ENCODE measurements at places on chromosomes 5 and 9.

DNA sequence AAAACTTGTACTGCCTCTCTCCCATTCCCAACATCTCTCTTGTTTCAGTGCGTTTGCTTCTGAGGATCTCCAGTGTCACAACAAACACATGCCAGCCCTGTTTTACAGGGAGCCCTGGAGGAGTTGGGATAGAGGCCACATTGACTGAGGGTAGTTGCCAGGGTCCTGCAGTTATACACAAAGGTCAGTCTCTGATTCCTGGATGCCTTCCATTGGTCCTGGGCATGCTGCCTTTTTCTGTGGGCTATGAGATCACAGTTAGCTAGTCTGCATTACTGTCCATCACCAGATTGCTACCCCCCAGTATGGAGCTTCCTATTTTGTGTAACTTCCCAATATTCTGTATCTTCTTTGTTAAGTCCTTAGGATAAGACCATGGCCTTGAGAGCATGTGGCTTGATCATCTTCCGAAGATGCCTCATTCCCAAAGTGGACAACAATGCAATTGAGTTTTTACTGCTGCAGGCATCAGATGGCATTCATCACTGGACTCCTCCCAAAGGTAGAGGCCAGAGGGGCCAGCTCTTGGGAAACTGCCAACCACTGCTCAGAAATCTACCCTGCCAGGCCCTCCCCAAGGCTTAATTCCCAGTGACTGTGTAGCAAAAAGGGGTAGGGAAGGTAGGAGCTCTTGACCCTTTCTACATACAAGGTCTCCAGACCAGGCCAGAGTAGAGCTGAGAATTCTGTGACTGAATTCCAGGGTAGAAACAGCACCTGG, 9.5 kb downstream of the NUDT2 start:
- DNase-seq, result no peak

GRCh38 chr9:128144239-128145181, 4.7 kb upstream of the LCN2 start:
- DNase-seq, result no peak

DNA sequence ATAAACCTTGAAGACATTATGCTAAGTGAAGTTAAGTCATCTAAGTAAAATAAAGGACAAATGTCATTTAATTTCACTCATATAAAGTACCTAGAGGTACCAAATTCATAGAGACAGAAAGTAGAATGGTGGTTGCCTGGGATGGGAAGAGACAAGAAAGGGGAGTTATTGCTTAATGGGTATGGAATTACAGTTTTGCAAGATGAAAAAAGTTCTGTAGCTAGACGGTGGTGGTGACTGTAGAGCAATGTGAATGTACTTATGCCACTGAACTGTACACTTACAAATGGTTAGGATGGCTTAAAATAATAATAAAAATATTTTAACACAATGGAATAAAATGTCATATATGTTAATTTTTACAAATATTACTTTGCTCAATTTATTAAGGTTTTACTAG, 128.0 kb downstream of the MPDZ start:
- no peak for DNase-seq

DNA sequence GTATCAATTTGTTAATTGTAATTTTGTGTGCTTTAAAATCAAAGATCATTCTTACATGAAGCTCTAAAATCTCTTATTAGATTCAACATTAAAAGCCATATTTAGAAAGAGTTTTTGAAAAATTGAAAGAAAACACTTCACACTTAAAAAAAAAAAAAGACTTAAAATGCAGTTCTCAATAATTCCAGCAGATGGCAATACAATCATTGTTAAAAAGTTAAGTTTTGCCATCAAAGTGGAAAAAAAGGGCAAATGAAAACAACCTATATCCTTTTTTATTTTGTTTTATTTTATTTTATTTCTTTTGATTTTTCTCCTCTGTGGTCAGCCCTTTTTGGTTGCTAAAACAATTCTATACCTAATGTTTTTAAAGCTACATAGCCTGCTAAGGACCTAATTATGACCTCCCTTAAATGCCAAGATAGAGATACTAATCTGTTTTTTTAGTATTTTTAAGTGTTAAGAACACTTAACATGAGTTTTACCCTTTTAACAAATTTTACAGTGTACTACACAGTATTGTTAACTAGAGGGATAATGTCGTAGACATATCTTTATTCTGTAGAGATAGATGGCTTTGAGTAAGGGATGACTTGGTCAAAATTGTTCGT, 154.2 kb upstream of the DAB2 start:
- no peak for DNase-seq

DNA sequence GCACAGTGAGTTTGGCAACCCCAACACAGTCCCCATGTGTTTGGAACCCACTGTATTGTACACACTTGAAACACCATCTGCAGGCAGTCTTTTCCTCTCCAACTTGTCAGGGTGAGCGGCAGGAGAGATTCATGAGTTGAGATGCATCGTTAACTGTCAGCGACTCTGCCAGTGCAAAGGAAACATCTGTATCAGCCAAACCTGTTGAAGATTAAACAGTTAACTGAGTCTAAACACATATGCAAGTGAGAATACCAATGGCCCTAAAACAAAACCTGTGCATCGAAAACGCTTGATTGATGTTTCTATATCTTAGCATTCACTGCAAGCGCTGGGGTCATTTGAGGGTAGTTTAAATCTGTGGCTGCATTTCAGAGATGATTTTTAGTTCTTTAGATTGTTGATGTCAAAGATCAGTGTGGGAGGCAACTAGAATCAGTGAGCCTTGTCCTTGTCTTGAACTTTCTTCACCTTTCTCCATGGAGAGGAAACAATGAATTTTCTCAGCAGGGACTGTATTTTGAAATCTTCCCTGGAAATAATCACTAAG, 41.3 kb upstream of the PAM start:
- DNase-seq, result no peak

DNA sequence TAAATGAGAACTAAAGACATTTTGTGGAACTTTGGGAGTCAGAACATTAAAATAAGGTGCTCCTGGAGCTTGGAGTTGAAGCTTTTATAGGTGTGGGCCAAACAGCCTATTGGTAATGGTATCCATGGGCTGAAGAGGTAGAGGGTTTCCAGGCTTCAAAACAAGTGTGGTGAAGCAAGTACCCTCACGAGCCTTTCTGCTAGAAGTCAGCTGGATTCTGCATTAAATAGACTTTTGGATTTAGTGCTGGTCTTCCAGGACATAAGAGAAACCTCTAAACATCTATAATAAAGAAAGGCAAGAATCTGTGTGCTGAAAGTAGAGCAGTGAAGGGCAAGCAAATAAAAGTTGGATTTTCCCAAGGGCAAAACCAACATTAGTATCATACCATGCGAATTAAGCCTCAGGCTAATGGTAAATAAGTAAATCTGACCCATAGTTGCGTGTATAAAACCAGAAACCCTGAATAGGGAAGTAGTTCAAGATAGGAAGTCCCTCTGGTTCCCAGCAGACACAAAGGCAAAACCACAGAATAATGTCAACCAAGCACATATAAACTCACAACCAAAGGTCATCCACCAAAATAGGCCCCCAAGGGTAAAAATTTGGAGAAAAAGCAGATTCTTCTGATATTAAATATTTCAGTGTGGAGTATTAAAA, 306.3 kb downstream of the TLE4 start:
- no peak for DNase-seq

- DNase-seq, result no peak
Measured at GRCh38 chr5:170390472-170390871, 1.3 kb upstream of the KCNMB1 start.

- DNase-seq, result no peak
Measured at GRCh38 chr5:159058716-159059636, 40.7 kb downstream of the EBF1 start.
